ENCODE measurements at places on chromosomes 2 and 18.

DNA sequence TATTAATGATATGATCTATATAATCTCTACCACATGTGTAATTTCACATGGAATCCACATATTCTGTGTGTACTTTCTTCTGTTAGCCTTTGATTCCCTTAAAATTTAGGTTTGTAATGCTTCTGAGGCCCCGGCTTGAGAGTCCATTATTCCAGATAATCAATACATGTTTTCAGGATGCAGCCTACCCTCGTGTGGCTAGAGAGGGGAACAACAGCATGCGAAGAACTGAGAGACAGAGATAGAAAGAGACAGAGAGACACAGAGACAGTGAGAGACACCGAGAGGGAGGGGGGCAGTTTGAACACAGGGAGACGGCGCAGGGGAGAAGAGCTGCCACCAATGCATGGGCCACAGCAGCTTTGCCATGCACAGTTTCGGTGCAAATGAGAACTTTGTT is 185.4 kb downstream of the SNTG2 start:
- DNase-seq: no peak

- no peak for DNase-seq
Observed at GRCh38 chr2:69770193-69770702, 28.3 kb downstream of the ANXA4 start.

DNA sequence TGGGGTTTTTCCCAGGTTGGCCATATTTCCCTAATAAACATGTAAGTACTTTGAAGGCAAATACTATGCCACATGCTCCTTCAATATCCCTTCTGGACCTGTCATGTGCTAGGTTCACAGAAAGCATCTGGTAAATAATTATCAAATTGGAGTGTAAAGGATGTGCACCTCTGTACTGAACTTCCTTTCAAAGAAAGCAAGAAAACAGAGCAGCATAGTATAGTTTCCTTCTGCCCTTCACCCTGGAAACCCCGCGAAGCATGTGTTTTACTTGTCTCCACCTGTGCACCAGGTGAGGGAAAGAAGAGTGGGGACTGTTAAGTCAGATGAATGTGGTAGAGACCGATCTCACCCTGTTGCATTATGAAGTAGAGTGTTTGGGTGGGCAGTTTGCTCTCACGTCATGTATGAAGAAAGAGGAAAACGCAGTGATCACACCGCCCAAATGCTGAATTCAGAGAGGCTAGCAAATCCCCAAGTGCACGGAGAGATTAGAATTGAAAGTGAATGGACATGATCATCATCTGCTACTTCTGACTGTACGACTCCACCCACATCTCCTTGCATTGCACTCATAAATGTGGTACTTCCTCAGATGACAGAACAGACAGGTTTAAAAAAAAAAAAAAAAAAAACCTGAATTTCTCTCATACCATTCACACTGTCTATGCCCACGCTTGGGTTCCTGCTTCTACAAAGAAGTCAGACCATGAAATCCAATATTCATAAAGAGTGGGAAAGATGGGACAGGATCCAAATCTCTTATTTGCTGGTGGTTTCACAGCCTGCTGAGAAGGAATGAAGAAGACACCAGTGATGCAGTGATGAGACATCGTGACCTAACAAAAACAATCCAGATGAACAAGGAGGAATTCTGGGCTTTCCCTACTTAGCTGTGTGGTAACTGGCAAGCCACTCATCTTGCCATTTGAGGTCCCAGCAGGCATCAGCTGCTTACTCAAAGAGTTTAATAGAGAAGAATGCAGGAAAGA is 448.6 kb downstream of the BCL11A start:
- DNase-seq: no peak

- no peak for DNase-seq
Observed at GRCh38 chr2:64323197-64323596, 130.8 kb upstream of the LGALSL start.

GRCh38 chr2:191070276-191070675 is 56.3 kb upstream of the STAT1 start:
- DNase-seq: no peak

DNA sequence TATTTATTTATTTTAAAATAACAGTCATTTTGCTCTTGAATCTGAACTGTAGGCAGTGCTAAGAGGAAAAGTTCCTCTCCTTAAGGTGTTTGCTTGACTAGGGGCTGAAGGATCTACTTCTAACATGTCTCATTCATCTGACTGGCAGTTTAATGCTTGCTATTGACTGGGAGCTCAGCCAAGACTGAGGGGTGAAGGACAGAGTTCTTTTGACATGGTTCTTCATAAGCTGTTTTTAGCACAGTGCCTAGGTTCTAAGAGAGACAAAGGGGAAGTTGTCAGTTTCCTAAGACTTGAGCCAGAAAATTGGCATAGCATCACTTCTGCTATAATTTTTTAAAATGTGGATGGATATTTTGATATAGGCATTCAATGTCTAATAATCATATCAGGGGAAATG is 73.0 kb downstream of the COMMD1 start:
- DNase-seq: no peak

- DNase-seq: no peak
Observed at GRCh38 chr18:44128365-44128764, 552.3 kb upstream of the SETBP1 start.
